ENCODE measurements at places on chromosomes 5 and 9.
A peak's percentile ranks its signal among the peaks of the same experiment; 100 is the strongest.

- peak; percentile 91 for DNase-seq
Measured at GRCh38 chr5:107121793-107122519, 548.8 kb downstream of the EFNA5 start.

GRCh38 chr5:108061941-108062340 is 320.0 kb downstream of the FBXL17 start:
- no peak for DNase-seq

- peak; percentile 12 for DNase-seq
Measured at GRCh38 chr9:74953235-74953751, 581 bp upstream of the C9orf40 start.

DNA sequence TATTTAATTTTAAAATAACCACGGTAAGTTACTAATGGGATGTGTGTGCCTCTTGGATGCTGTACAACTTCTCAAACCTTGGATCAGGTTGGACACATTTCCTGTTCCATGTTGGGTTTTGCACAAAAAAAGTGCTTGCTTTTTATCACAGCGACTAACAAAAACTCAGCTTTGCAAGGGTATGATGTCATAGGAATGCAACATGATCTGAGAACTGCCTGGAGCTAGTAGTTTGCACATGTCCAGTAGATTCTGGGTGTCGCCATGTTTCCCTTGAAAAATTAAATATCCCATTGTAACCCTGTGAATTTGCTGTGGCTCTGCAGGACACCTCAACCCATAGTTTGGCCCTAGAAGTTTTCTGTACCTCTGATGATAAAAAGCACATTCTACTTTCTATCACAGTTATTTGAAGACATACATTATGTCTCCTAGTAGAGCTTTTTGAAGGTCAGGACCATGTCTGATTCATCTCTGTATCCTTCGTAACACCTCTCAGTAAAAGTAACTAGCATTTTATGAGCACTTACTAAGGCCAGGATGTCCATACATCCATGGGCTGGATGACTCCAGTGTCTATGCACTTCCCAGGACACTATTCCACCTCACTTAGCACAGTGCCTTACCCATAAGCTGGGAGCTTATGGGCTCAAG is 11.5 kb upstream of the FRMPD1 start:
- no peak for DNase-seq

DNA sequence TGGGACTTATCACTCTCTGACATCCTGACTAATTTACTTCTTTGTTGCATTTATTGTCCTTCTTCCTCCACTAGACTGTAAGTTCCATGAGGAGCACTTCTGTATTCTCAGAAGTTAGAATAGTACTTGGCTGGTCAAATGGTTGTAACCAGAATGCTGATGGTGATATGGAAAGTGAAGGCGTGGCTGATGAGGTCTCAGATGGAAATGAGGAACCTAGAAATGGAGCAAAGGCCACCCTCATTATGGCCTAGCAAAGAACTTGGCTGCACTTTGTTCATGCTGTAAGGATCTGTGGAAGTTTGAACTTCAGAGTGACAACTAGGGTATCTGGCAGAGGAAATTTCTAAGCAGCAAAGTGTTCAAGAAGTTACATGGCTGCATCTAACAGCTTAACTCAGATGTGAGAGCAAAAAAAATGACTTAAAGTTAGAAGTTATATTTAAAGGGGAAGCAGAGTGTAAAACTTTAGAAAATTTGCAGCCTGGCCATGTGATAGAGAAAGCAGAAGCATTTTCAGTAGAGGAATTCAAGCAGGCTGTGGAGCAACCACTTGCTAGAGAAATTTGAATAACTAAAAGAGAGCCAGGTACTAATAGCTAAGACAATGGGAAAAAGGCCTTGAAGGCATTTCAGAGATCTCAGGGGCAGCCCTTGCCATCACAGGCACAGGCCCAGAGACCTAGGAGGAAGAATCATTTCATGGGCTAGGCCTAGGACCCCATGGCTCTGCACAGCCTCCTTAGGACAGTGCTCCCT is 14.9 kb upstream of the SLC22A5 start:
- no peak for DNase-seq

- DNase-seq: no peak
Measured at GRCh38 chr5:127308945-127309344, 18.3 kb downstream of the MEGF10 start.

- no peak for DNase-seq
Measured at GRCh38 chr5:123929055-123929474, 417.1 kb downstream of the CSNK1G3 start.

- no peak for DNase-seq
Measured at GRCh38 chr5:103410172-103410571, 151.6 kb downstream of the MACIR start.

- peak; percentile 87 for DNase-seq
Measured at GRCh38 chr5:43065948-43066798, 26.1 kb upstream of the ANXA2R start.

All from NCI-H446 (cell line).